ENCODE measurements at places on chromosomes 5 and 9.

- no peak for DNase-seq
Observed at GRCh38 chr5:162607879-162608278, 540.3 kb downstream of the GABRG2 start.

DNA sequence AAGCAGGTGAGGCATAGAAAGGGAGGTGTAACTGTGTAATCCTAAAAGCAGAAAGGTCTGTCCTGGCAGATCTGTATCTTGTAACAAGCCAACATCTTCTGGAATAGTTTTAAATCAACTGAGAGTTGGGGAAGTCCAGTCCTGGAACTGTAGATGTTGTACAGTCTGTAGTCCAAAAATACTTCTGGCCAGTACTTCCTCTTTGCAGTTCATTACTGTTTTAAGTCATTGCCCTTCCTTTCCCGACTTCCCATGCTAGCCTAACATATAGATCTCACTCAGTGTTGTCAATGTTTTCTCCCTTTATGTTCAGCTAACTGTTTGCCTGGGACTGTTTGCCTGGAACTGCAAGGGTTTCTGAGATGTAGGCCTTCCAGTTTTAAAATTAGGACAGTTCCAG is 168.5 kb upstream of the ISL1 start:
- no peak for DNase-seq

GRCh38 chr5:148953711-148954110 is 109.2 kb downstream of the SH3TC2 start:
- DNase-seq: no peak

- DNase-seq: no peak
Observed at GRCh38 chr5:176341325-176342157, 20.0 kb downstream of the KIAA1191 start.

- peak; percentile 26 for DNase-seq
Observed at GRCh38 chr5:123785162-123786071, 273.4 kb downstream of the CSNK1G3 start.

GRCh38 chr9:4585135-4585534 is 77.0 kb upstream of the PLPP6 start:
- no peak for DNase-seq

GRCh38 chr9:121340676-121341392 is 29.2 kb downstream of the STOM start:
- DNase-seq: no peak

DNA sequence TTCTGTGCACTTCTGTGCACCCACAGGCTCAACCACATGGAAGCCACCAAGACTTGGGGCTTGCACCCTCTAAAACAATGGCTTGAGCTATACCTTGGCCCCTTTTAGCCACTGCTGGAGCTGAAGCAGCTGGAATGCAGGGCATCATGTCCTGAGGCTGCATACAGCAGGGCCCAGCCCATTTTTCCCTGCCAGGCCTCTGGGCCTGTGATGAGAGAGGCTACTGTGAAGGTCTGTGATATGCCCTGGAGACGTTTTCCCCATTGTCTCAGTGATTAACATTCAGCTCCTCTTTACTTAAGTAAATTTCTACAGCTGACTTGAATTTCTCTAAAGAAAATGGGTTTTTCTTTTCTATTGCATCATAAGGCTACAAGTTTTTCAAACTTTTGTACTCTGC is 134.0 kb upstream of the EGFLAM start:
- DNase-seq: no peak

- DNase-seq: peak; percentile 26
Observed at GRCh38 chr5:179486596-179487051, 63.7 kb upstream of the RUFY1 start.

DNA sequence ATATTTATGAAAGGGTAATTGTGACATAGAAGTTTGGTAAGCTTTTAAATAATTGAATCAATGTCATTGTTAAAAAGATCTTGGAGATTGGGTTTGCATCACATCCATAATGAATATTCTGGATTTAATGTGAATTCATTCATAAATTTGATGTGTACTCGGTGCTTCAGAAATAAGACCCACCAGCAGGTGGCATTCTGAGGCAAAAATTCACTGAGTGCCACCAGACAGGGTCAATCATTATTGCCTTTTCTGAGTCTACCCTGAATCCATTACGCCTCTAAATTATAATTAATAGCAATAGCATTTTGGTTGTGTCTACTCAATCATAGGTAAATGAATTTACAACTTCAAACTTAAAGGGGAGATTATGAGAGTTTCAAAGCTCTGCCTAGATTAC is 1.0 kb downstream of the TRPC7 start:
- DNase-seq: no peak

GRCh38 chr9:722388-722980 is 119.0 kb upstream of the DMRT1 start:
- no peak for DNase-seq

- DNase-seq: no peak
Observed at GRCh38 chr5:5480481-5481111, 58.1 kb downstream of the ICE1 start.

- DNase-seq: no peak
Observed at GRCh38 chr9:74728176-74728575, 159.5 kb downstream of the TRPM6 start.

- no peak for DNase-seq
Observed at GRCh38 chr5:151868451-151868850, 56.2 kb downstream of the GLRA1 start.

GRCh38 chr9:92846662-92847145 is 31.1 kb downstream of the ZNF484 start:
- DNase-seq: no peak

GRCh38 chr5:131256507-131256823 is 7.4 kb upstream of the CDC42SE2 start:
- no peak for DNase-seq

DNA sequence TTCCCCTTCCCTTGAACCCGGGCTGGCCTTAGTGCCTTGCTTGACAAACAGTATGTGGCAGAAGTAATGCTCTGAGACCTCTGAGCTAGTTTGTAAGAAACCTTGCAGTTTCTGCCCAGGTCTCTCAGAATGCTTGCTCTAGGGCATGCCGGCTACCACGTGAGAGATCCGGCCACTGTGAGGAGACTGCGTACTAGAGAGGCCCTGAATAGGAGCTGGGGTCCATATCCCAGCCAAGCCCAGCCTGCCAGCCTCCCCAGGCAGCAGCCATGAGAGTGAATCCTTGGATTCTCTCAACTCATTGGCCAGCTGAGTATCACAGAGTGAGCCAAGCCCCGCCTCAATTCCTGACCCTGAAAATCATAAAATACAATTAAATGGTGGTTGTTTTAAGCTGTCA is 16.0 kb upstream of the COL15A1 start:
- DNase-seq: no peak

GRCh38 chr5:135397084-135397483 is 1.9 kb downstream of the MACROH2A1 start:
- no peak for DNase-seq

DNA sequence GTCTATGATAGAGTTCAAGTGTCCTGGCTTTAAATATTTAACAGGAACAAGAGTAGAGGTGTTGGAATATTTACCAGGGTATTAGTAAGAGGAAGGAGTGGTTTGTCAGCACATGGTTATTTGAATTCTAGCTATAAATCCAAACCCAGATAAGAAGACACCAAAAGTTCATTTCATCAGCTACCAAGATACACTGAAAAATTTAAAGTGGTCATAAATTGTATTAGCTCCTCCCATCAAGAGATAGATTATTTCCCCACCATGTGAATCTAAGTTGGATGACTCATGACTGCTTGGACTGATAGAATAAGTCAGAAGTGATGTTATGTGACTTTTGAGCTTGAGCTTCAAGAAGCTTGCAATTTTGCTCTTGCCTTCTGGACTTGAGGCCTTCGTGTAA is 72.1 kb upstream of the GRAMD2B start:
- no peak for DNase-seq

DNA sequence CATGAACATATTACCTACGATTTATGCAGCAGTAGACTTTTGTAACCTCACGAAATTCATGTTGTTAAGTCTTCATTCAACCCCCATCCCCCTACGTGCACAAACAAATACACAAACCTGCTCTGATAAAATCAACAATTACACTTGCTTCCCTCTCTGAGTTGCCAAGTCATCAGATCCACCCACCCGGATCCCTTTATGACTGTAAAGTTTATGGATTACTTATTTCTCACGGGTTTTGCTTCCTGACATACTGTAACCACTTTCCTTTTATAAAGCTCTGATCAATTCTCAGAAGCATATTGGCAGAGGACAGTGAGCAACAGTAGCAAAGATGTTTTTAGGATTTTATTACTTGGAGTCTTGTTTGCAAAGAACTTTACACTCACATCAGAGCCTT is 70.5 kb downstream of the MLLT3 start:
- peak; percentile 10 for DNase-seq

DNA sequence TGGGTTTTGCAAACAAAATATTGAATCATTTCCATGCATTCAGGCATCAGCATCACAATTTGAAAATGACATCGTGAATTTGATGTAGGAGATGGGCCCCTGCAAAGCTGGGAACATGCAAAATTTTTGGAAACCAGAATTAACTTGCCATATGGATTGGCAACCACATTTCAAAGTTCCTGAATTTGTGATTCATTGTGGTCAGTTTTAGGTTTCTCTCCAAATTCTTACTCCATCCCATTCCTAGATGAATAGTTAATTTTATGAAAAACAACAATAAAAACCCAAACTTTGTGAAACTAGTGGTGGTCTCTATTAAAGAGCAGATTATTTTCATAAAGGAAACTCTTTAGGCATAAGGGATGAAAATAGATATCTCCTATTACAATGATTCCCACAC is 107.8 kb upstream of the SLIT3 start:
- no peak for DNase-seq

- no peak for DNase-seq
Observed at GRCh38 chr5:99998319-99998718, 536.9 kb upstream of the FAM174A start.

- no peak for DNase-seq
Observed at GRCh38 chr5:56402266-56403220, 169.4 kb upstream of the ANKRD55 start.

DNA sequence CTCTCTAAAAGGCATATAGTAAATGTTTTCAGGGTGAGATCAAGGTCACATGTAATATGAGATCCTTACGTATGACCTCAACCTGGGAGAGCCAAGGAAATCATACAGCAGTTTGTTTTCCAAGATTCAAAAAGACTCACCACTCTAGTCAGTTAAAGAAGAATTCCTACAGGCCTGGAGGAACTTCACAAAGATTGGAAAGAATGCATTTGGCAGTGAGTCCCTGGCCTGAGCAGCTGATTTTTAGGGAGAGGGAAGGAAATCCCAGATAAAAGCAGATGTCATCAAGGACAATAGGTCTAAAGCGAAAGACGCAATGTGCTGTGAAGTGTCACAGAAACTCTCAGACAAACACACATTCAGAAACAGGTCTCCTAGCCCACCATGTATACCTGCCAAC is 424.0 kb upstream of the ZNF462 start:
- no peak for DNase-seq

GRCh38 chr5:20486826-20487225 is 498.8 kb upstream of the CDH18 start:
- no peak for DNase-seq

GRCh38 chr5:1041225-1042143 is 32.9 kb downstream of the NKD2 start:
- no peak for DNase-seq

DNA sequence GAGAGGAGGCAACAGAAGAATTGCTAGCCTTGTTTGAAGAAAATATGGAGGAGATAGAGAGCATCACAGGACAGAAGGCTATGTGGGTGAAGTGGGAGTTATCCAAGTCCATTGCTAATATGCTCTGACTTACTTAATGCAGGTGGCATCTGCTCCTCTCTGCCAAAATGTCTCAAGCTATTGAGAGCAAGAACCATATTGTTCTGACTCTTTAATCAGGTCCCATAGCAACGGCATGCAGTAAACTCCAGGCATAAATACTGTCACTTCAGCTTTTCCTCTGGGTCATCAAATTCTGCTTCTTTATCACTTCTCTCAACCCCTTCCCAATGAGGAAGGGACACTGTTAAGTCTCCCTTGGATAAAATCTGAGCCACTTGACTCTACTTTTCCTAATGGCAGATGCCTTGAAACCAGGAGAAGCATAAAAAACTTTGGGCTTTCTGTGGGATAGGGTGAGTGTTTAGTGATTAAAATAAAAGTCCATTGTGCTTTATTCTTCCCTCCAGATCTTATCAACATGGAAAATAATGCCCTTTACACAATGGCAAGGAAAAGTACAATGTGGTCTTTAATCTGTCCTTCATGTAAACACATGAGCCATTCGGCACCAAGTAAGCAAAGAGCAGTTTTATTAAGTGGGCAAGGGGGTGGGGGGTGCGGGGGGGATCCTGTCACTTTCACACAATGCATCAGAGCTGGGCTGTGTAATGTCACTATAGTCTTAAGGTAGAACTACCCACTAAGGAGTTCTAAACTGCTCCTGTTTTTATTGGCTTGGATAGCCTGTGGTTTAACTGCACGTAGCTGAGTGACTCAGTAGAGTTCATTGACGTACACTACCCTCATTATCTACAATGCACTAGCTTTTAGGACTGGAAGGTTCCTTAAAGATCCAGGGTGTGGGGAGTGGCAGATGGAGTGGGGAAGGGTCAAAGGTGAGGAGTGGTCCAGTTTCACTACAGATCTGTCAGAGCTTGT is 71.0 kb upstream of the TARS1 start:
- DNase-seq: no peak

DNA sequence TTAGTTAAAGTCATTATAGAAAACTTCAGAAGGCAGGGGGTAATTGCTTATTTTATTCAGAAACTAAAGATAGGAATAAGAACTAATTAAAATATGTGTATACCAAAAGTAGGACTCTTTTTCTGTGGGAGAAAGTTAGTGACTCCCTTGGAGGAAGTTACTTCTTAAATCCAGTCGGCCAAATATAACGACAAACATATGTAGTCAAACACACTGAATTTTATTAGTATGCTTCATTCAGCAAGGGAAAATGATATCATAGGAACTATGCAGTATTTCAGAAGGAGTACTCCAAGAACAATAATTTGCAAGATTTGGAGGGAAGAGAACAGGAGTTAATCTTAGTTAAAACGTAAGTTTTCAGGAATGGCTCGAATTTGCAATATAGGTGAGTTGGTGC is 432.6 kb downstream of the CYLC2 start:
- no peak for DNase-seq

GRCh38 chr5:43401827-43402226 is 10.4 kb downstream of the CCL28 start:
- no peak for DNase-seq

GRCh38 chr9:95363051-95363841 is 45.7 kb upstream of the FANCC start:
- DNase-seq: peak; percentile 19

GRCh38 chr5:179825655-179826182 is 5.0 kb downstream of the SQSTM1 start:
- no peak for DNase-seq
